ENCODE measurements at places on chromosomes 2 and 18.

DNA sequence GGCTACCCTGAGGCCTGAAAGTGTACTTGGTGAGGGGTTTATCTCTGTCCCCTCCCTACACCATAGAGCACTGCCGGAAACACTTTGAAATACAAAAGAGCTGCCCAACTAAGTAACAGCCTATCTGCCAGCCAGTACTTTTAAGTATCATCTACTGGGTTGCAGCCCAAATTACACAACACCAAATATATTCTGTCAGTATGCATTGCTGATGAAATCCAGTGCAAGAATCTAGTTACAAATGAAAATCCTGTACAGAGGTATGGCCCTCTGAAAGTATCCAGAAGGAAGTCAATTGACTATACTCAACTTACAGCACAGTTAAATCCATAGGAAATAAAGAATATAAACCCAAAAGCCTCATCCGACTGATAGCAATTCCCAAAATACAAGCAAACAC lies 280.8 kb downstream of the CCDC85A start:
- DNase-seq = no peak

DNA sequence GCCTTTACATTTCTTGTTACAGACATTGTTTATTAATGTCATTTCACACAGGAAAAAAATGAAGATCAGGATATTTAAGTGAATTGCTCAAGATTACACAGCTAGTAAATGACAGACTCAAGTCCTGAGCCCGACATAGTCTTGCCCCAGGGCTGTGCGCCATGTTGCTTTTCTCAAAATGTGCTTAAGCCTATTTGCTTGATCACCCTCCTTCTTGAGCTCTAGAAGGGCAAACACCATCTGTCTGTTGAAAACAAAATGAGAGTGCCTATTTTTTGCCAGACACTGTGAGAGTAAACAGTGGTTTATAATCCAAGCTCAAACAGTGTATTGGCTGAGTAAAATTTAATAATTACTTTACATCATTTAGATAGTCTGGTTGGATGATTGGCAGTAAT lies 34.8 kb upstream of the HNMT start:
- DNase-seq = peak; percentile 20

DNA sequence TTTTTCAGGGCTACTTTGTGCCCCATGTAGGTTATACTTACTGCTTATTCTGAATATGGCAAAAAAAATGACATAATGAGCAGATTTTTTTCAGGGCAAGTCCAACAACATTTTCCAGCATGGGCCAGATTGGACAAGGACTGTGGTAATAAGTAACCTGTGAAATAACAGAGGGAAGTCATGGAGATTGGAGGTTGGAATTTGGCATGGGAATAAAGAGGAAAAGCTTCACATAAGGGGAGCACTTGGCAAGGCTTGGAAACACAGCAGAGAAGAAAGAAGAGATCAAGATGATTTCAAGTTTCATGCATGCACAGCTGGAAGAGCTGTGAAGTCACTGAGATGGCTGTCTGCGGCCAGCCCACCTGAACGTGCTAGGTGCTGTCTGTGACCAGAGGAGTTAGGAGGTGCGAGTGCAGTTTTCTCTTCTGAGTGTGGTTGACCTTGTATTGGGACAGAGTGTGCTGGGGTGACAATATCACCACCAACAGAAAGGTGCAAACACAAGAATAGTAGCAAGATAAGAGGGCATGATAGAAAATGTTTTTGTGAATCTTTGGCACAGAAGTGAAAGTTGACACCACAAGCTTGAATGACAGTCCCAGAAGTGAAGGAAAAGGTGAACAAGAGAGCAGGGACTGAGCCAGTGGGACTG lies 71.1 kb upstream of the DSC1 start:
- no peak for DNase-seq

GRCh38 chr2:193627187-193627926 lies 1432.6 kb upstream of the TMEFF2 start:
- no peak for DNase-seq

DNA sequence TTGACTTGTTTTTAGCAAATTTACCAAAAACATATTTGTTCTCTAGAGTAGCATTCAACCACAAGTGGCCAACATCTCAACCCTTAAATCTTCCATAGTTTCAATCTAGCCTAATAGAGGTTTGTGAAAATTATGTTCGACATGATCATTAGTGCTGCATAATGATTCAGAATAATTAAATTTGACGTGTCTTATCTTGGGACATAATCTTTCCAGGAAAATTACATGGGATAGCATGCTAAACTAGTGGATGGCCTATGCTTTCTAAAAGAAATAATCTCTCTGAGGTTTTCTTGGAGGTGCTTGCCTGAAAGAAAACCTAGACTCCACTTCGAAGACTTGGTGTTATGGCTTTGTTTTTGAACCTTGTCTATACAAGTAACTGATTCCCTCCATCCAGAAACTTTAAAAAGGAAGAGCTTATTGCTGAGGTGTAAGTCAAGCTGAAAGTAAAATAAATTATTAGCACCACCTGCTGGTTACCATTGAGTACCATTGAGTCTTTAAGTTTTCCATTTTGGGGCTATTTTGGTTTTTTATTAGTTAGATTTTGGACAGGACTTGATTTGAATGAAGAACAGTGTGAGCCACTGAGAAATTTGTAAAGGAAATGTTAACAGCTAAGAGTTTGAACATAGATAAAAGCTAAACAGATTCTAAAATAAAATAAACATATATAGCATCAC lies 32.7 kb downstream of the COX7A2L start:
- DNase-seq = peak; percentile 46

Data from bronchial epithelial cell (primary cell).